Forelimb muscle (tissue), 1 donor: ENCODE measurements at places on chromosomes 6 and 20. TPM values are rescaled to one million over a fixed set of nuclear protein-coding genes. Genes with fewer than 3 reads are reported as not detected.

Gene PTCRA
- polyA plus RNA-seq = not detected

GRCh38 chr6:11404081-11404480 is 133.5 kb upstream of the TMEM170B start:
- DNase-seq = no peak

- DNase-seq = no peak
These were observed 39.6 kb upstream of the MPC1 start for GRCh38 chr6:166422201-166422940.

- no peak for DNase-seq
These were observed 513.3 kb upstream of the SOX4 start for GRCh38 chr6:21080221-21080620.

- DNase-seq = peak; percentile 60
These were observed 237.8 kb upstream of the PMEPA1 start for GRCh38 chr20:57947421-57948179.

Gene SLC22A2
- polyA plus RNA-seq = not detected

DNA sequence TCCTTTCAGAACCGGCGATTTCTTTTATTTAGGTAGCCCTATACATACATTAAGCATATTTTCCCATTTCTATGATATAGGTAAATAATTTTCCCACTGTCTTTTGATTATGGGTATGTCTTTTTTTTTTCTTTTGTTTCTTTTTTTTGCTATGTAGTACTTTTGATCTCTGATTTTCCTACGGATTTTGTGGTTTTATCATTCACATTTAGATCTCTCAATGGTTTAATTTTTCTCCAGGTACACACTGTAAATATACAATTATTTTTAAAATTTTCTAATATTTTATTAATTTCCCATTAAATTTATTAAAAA is 436 bp upstream of the ZNF337 start:
- no peak for DNase-seq

GRCh38 chr6:56932910-56933477 is 21.9 kb upstream of the BEND6 start:
- no peak for DNase-seq

- DNase-seq = no peak
These were observed 27.3 kb downstream of the DTD1 start for GRCh38 chr20:18615020-18615650.

DNA sequence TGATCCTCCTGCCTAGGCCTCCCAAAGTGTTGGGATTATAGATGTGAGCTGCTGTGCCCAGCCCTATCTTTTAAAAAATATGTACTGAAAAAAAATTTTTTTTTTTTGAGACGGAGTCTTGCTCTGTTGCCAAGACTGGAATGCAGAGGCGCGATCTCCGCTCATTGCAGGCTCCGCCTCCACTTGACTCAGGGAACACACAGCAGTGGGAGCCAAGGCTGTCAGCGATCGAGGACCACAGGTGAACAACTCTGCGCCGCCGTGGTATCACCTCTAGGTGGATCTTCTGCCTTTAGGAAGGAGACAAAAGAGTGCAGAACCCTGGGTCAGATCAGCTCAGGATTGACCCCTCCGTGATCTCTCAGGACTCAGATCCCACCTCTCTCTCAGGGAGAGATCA is 13.7 kb downstream of the RAET1E start:
- no peak for DNase-seq

- DNase-seq = no peak
These were observed 75.6 kb upstream of the GNRH2 start for GRCh38 chr20:2967841-2968240.

- DNase-seq = no peak
These were observed 169.9 kb downstream of the CD24 start for GRCh38 chr6:106804346-106805335.

Gene C6orf118
- polyA plus RNA-seq = 1.2 TPM

Gene ATP6V1G2
- polyA plus RNA-seq = 3.0 TPM

DNA sequence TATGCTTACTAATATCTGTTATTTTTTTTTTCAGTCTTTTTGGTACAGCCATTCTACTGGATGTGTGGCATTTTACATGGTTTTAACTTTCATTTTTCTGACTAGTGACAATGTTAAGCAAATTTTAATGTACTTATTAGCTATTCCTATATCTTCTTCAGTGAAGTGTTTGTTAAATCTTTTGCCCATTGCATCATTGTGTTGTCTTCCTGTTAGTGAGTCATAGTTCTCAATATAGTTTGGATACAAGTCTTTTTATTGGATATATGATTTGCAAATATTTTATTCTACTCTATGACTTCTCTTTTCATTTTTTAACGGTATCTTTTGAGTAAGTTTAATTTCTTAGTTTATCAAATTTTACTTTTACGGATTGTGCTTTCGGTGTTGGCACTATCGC is 519.4 kb downstream of the CDKAL1 start:
- no peak for DNase-seq

DNA sequence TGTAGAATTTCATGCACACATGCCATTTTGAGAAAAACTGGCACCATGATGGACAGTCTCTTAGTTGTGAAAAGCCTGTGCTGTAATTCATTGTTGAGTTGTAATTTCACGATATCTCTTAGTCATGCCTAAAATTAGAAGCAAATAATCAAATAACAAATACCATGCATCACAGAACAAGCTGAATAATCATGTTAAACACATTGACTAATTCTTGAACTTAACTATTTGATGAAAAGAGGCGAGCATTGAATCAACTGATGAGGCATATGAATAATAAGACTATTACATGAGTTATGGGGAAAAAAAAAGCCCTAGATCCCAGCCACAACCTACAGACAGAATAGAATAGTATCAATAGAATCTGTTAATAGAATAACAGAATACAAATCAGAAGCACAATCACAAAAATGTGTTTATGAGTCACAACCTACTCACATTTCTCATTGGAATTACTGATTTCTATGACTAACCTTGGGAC is 14.2 kb upstream of the RNF217 start:
- no peak for DNase-seq

- DNase-seq = no peak
These were observed 226.6 kb downstream of the ALDH8A1 start for GRCh38 chr6:134723081-134723871.

- no peak for DNase-seq
These were observed 41.3 kb upstream of the PLCB4 start for GRCh38 chr20:9027626-9028025.

DNA sequence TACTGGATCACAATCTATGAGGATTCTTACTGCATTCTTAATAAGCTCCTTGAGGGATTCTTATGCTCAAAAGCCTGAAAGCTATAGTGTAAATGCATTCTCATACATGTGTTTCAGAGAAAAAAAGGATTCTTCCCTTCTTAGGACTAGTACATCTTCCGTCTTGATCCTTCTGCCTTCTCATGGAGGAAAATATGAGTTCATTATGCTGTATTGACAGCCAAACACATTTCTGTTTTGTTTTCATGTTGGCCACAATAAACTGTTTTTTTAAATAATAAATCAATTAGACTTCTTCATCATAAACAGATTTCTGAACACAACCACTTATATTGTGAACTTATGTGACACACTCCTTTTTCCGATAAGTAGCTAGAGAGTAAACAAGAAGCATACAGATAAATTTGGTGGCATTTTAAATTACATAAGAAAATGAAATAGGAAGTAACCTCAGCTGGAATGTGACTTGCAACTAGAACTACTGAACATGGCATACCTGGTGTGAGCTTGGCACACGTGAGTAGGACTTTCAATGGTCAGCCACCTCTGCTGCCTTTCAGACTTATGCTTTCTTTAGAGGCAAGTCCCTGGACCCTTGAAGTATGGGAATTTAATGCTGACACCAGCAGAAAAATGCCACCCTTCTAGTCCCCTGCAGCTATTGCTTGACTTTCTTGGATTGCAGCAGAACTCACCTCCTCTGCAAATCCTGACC is 350.4 kb downstream of the BCKDHB start:
- no peak for DNase-seq

DNA sequence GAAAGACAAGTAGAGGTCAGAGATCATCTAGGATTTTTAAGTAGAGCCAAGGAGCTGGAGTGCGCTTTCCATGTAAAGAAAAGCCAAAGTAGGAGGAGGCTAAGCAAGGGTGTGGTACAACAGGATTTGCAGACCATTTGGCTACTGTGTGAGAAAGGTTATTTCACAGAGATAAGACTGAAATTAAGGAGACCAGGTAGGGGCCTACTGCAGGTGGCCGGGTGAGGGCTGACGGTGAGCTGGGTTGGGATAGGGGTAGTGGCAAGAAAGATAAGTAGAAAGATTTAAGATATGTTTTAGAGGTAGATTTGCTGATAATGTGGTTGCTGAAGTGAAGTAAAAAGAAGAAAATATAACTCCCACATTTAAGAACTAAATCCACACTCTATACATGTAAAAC is 3.8 kb downstream of the BLOC1S5 start:
- no peak for DNase-seq

- no peak for DNase-seq
These were observed 50.6 kb downstream of the GINS1 start for GRCh38 chr20:25457886-25458680.

DNA sequence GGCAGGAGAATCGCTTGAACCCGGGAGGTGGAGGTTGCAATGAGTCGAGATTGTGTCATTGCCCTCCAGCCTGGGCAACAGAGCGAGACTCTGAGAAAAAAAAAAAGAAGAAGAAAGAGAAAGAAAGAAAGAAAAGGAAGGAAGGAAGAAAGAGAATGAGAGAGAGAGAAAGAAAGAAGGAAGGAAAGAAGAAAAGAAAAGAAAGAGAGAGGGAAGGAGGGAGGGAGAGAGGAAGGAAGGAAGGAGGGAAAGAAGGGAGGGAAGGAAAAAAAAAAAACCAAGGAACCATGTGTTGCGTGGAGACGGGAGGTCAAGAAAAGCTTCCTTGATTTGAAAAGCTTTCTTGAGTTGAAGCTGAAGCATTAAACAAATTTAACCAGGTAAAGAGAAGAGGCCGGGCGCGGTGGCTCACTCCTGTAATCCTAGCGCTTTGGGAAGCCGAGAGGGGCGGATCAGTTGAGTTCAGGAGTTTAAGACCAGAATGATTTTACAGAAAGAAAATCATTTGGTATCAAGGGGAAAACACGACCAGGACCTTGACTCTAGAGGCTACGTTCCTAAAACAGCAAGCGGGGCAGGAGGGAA is 90.5 kb upstream of the PRSS16 start:
- DNase-seq = no peak

Gene CCN6
- polyA plus RNA-seq = 0.15 TPM

GRCh38 chr20:23207826-23208540 is 121.9 kb upstream of the CD93 start:
- DNase-seq = no peak

- DNase-seq = no peak
These were observed 2.1 kb downstream of the UBE2J1 start for GRCh38 chr6:89350281-89350966.

- DNase-seq = no peak
These were observed 47.4 kb downstream of the SLC35B3 start for GRCh38 chr6:8387942-8388437.

DNA sequence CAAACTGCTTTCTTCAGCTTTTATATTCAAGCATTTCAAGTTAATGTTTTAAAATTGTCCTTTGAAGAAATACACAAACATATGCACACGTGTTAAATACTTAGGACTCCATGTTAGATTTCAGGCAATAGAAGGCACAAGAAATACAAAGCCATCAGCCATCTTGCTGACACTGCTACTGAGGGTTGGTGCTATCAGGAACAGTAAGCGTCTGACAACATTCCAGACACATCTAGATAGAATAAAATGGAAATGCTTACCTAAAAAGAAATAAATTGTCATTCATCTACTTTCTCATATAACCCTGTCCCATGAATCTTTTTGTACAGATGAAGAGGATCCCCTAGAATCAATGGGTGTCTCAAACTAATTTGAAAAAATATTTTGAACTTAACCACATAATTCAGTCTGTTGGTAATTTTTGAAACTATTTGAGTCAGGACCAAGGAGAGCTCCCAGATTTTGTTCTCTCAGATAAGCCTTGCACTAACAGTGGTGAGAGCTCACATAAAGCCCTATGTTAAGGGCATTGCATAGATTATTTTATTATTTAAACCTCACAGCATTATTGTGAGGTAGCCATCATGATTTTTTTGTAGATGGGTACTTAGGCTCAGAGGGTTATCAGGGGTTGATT is 631.1 kb upstream of the POU3F2 start:
- DNase-seq = no peak

DNA sequence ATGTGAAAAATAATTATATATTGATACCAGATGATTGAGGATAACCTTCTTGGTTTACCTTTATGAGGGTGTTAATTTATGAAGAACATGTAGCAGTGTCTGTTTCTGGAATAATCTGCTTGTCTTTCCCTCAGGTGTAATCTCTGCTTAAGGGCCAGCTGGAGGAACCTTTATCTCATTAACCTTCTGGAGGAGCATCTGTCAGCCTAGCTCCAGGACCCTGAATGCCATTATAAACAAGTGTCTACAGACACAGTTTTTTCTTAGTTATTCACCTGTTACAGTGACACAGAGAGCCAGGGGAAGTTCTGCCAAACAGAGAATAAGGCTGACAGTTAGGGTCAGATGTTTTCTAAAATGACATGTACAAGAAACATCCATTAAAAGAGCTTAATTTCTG is at the start of gene IMPG1:
TSS of gene IMPG1 (minus strand) at position 101 of the 400 bp plus-strand sequence. CDS start 174 bp downstream, outside the sequence.
- no peak for DNase-seq

DNA sequence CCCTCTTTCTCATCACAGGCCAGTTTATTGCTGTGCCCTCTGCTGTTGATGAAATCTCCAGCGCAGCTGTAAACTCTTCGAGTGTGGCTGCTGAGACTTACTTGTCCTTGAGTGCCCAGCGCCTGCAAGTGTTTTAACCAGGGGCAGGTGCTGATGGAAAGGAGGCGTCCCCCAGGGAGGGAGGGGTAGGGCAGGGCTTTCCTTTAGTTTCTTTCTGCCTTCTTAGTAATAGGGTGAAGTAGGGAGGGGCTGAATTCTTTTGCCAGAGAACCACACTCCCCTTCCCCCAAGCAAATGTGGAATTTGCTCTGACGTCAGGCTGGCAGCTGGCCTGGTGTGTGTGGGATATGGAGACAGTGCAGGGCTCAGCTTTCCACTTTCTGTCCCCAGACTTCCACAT is 61.2 kb downstream of the IGF2R start:
- peak; percentile 78 for DNase-seq

Gene TOX2
- 2.3 TPM for polyA plus RNA-seq

Gene CHRNA4
- polyA plus RNA-seq = 0.46 TPM

DNA sequence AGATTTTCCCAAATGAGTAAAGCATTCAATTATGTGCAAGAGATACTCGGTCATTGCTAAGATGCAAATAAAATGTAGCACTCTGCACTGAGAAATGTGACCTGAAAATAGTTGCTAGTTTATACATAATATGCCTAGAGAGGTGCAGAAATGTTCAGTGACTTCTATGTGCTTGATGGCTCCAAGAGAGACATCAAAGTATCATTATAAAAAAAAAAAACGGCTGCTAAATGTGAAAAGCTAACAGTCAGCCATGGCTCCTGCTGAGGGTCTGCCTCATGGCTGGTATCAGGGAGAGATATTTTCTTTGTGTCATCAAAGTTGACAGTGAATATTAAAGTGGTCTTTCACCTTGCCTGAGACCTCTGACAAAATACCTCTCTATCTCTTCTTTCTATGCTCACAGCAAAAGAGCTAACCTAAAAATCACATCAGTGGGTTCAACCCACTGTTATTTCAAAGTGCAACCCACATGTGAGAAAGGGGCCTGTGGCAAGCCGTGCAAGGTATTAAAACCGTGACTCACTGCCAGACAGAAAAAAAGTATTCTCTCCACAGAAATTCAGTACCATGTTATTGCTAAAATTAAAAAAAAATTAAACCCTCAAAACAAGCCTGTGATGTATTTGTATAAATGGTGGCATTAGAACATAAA is 259.0 kb downstream of the HIVEP2 start:
- no peak for DNase-seq
